Cortex of kidney (tissue), 1 donor: ENCODE measurements at places on chromosomes 3 and 15.

- no peak for DNase-seq
Measured at GRCh38 chr3:71430941-71431552, 152.5 kb downstream of the FOXP1 start.

- DNase-seq = no peak
Measured at GRCh38 chr15:91192690-91193377, 92.8 kb downstream of the SV2B start.

DNA sequence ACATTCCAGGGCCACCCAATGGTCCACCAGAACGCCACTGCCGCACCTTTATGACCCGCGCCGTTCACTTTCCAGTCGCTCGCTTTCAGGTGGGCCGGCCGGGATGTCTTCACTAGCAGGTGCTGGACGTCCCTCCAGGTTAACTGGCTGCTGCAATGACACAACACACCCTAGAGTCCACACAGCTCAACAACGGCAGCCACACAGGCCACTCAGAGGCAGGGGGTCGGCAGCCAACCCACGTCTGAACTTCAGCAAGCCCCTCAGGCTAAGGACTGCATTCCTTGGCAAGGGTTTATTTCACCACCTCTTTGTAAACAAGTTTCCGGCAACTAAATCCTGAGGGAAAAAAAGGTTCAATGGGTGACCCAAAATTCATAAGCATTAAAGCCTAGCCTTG, 89.2 kb upstream of the SNRPA1 start:
- DNase-seq = no peak

DNA sequence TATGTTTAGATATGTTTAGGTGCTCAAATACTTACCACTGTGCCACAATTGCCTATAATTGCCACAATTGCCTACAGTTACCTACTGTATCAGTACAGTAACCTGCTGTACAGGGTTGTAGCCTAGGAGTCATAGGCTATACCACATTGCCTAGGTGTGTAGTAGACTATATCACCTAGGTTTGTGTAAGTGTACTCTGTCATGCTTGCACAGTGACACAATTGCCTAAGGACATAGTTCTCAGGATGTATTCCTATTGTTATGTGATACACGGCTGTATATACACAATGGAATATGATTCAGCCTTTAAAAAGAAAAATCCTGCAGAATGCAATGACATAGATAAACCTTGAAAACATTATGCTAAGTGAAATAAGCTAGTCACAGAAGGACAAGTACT, 264.8 kb downstream of the RAP2B start:
- DNase-seq = no peak

- DNase-seq = no peak
Measured at GRCh38 chr3:50254577-50255250, 14.2 kb upstream of the SEMA3B start.

DNA sequence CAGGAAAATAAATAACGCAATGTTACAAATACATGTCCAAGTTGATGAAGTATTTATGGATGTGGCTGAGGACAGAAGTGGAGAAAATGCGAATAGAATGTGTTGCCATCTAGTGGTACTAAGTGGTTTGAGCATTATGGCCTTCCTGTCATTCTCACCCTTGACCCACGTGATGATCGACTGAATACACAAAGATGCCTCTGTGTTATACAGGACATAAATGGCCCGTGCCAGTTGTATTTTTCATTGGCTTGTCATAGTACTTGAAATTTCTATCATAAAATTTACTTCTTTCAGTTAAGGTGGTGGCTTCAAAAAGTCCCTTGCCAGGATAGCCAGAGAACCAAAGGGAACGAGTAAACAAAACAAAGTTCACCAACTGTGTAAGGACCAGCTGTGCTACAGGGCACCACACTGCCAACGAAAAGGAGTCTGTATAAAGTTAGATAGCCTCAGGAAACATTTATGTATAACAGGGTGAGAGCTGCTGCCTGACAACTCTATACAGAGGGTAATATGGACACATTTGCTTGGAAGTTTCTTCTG, 103.7 kb downstream of the MYH15 start:
- DNase-seq = no peak

DNA sequence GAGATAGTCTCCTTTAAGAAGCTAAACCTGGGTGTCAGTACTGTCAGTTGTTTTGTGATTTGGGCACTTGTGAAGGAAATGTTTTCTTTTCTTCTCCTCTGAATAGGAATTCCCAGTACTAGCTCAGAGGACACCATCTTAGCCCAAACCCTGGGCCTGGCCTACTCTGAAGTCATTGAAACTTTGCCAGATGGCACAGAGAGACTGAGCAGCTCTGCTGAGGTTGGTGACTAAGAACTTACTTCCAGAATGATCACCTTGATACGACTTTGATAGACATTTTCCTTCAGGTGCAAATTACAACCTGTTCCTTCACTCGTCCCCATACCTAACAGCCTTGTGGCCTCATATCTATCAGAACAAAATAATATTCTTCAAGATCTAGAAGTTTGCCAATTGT, 100.2 kb downstream of the LARS2 start:
- DNase-seq = no peak

GRCh38 chr15:77552066-77552465, 80.6 kb downstream of the LINGO1 start:
- no peak for DNase-seq

- no peak for DNase-seq
Measured at GRCh38 chr3:141110322-141110721, 59.2 kb downstream of the SPSB4 start.

GRCh38 chr15:81168131-81168526, 28.6 kb upstream of the IL16 start:
- DNase-seq = no peak

GRCh38 chr3:111333642-111334041, 208.4 kb upstream of the CD96 start:
- DNase-seq = no peak

- DNase-seq = no peak
Measured at GRCh38 chr15:58545307-58546065, 113.7 kb downstream of the LIPC start.

- DNase-seq = no peak
Measured at GRCh38 chr15:95262866-95263564, 1031.7 kb downstream of the MCTP2 start.

DNA sequence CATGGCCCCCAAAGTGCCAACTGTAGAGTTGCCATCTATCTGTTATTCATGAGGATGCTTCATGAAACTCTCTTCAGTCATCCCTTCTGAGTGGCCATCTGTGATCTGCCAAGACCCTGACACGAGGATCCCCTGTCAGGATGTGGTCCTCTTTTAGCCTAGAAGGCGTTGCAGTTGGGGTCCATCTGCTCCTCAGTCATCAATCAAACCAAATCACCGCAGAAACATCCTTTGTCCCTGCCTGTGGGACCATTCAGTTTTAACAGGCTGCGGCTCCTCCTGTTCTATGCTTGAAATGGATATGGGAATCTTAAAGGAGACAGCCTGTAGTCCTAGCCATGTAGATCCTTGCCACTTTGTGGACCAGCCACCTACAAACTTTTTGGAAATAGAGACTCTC, 5.9 kb upstream of the RPS27L start:
- DNase-seq = no peak

DNA sequence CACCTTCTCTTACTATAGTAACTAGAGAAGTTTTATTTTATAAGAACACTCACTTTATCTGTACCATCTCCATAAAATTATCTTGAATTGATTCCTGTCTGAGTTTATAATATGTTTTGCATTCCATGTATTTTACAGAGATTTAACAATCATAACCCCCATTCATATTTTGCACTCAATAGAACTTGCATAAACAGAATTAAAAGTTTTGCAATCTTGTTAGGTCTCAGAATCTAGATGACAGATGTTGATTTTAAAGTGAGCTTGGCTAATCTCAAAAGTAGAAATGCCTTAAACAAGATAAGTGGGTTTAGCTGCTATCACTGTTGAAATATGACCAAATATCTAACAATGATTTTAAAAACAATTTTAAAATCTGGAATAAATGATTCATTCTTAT, 107.9 kb upstream of the EPHA6 start:
- no peak for DNase-seq

DNA sequence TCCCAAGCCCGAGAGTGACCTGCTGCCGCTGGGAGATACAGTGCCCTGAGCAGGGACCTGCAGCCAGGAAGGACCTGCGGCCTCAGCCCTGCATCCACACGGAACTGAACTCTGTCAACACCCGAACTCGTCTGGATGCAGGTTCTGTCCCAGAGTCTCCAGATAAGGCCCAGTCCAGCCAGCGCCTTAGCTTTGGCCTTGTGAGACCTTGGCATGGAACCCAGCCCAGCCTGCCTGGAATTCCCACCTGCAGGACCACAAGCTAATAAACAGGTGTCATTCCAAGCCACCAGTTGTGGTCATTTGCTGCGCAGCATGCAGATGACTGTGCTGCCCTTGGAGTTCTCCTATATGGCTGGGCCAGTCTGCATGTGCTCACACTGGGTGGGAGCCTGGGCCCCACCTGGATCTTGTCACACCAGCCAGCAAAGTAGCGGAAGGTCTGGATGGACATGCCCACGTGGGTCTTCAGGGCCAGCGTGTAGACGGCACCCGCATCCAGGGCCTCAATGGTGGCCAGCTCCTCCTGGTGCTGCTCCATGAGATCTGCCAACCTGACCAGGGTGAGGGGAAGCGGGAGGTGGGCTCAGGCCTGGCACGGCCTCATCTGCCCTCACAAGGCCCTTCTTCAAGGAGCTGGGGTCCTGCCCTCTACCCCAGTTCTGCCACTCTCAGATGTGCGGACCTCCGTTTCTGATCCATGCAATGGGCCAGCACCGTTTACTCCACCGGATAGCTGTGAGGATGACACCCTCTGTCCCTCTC, 47.2 kb upstream of the SLC41A3 start:
- DNase-seq = no peak

- no peak for DNase-seq
Measured at GRCh38 chr15:89649716-89650115, 5.6 kb downstream of the KIF7 start.

DNA sequence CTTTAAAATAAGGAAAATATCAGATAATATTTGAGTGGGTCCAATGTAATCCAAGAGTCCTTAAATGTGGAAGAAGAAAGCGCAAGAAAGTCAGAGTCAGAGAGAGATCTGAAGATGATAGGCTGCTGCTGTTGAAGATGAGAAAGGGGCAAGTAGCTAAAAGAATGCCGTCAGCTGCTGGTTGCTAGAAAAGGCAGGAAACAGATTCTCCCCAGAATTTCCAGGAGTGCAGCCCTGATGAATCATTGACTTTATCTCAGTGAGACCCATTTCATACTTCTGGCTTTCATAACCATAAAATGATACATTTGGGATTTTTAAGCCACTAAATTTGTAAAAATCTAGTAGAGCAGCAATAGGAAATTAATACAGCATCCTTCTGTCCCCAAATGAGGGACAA, 7.5 kb upstream of the CHMP2B start:
- DNase-seq = no peak

- DNase-seq = no peak
Measured at GRCh38 chr15:94296717-94297116, 65.4 kb downstream of the MCTP2 start.

GRCh38 chr3:64687086-64687780, 567 bp downstream of the ADAMTS9 start:
- no peak for DNase-seq

DNA sequence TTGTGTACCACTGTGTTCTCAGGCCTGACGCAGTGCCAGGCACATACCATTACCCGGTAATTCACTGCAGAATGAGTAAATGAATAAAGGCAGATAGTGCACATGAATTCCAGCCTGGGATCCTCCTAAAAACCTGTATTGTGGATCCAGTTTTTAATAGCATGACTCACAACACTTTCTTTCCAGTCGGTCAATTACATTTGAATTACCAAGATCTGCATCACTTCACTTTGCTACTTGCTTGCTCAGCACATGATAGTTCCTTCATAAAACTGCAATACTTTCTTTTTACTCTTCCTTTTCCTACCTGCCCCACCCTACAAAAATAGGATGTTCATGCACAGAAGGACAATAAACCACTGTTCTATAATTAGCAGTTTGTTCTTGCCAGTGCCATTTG, 553.8 kb downstream of the MAGI1 start:
- DNase-seq = no peak

DNA sequence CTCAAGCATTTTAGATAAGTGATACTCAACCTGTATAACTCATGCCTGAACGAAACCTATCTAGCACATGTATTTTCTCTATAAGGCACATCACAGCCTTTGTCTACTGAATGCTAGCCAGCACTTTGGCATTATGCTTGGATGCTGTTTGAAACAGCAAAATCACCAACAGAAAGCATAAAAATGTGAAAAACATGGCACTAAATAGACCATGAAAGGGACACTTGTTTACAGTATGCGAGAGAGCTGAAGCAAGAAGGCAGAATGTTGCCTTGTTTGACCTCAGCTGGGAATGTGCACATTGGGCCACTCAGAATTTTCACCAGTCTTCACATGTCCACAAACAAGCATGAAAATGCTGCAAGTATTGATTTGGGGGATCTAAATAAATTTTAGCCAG, 59.5 kb downstream of the MINDY2 start:
- no peak for DNase-seq

GRCh38 chr3:89098964-89099585, 8.3 kb upstream of the EPHA3 start:
- DNase-seq = no peak

GRCh38 chr15:74873756-74874424, 725 bp upstream of the SCAMP2 start:
- DNase-seq = no peak

DNA sequence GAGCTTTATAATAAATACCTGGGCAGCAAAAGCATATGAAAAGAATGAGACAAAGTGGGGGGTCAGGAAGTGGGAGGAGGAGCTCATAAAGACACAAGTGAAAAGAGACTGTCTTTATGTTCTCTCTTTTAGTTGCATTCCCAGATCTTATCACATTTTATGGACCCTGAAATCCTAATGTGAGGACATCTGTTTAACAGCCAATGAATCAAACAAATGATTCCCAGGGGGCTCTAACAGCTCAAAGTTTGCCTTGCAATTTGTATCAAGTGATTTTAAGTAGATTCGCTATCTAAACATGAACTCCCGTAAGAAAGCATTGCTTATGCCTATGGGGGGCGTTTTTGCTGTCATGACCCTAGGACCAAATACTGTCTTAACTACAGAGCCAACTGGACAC, 332.3 kb upstream of the CNTN4 start:
- no peak for DNase-seq

DNA sequence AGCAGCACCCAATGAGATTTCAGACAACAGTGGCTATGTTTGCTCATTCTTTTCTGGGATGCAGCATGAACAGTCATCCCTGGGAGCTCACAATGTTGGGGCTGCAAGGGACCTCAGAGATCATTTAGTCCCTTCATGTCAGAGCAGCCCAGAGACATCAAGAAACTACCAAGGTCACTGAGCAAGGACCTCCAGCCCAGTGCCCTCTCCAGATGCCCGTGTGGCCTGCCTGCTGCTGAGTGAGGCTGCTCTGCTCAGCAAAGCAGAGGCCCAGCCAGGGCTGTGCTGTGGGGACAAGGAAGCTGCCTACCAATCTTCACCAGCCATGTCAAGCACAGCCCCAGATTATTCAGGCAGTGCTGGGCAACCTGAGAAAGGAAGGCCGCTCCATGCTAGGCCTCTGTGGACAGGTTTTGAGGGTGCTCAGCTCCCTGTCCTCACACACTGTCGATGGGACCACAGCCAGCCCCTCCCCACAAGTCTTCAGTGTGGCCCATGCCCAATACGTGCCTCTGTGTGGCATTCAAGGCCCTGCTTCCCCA, 99.7 kb downstream of the DAPK2 start:
- DNase-seq = no peak

- DNase-seq = no peak
Measured at GRCh38 chr15:40258544-40258943, 19.7 kb downstream of the PAK6 start.

GRCh38 chr3:122268257-122269024, 56.6 kb upstream of the CSTA start:
- no peak for DNase-seq

GRCh38 chr3:108085810-108086350, 5.0 kb downstream of the CD47 start:
- DNase-seq = no peak

- no peak for DNase-seq
Measured at GRCh38 chr15:69394556-69395282, 19.4 kb upstream of the KIF23 start.
